ENCODE measurements at places on chromosomes 2 and 18.

- no peak for DNase-seq
Observed at GRCh38 chr2:133204421-133204820, 363.8 kb downstream of the NCKAP5 start.

GRCh38 chr18:26502823-26503222, 45.5 kb downstream of the KCTD1 start:
- DNase-seq, result no peak

- DNase-seq, result no peak
Observed at GRCh38 chr2:20633794-20634506, 16.9 kb downstream of the HS1BP3 start.

- no peak for DNase-seq
Observed at GRCh38 chr2:131408778-131409177, 44.8 kb upstream of the RAB6D start.

DNA sequence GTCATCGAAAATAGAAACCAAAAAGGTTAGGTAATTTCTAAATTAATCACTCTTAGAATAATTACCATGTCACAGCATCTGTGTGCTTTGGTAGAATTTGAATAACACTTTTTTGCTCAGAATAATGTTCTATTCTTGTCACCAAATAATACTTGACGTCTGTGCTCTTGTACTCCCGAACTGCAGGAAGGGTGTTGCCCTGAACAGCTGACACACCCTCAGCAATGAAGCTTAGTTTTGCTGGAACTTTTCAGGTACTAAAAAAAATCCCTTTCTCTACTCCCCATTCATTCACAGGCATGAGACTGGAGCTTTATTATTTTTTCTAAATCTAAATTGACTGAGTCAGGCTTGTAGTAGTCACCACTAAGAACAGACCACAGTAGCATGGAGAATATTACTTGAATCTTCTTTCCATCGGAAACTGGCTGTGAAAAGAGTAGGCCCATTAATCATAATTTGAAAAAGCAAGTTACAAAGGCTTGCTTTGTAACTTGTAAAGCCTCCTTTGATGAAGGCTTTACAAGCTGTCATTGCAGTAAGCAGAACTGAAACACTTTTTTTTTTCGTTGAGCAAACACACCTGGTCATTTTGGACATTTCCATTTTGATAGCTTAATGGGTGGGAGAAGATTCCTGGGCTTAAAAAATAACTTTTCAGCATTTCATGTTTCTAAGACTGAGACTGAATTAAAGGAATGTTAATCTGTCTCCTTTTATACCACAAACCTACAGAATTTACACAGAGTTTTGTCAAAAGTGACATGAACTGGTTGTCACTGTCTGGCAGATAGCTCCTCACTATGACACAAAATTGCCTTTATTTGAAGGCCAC, 70.3 kb upstream of the PELI1 start:
- DNase-seq, result no peak

DNA sequence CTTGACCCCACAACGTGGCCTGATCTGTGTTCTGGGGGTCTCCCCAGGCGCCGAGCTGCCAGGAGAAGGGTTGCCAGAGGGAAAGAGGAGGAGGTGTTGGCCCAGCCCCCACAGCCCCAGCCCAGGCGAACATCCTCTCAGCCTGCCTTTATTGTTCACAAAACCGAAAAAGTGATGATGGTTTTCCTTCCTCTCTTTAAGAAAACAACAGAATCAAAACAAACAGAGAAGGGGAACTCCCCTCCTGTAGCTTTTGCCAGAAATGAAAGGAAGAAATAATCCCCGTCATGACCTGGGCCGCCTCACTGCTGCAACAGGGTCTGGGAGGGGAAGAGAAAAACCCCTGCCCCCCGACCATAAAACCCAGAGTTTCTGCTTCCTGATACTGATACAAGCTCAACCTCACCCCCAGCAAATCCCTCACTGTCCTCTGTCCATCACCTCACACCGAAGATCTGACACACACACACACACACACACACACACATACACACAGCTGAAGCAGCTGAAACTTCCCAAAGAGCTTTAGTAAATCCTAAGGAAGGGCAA, 52.0 kb downstream of the ZFP36L2 start:
- no peak for DNase-seq

DNA sequence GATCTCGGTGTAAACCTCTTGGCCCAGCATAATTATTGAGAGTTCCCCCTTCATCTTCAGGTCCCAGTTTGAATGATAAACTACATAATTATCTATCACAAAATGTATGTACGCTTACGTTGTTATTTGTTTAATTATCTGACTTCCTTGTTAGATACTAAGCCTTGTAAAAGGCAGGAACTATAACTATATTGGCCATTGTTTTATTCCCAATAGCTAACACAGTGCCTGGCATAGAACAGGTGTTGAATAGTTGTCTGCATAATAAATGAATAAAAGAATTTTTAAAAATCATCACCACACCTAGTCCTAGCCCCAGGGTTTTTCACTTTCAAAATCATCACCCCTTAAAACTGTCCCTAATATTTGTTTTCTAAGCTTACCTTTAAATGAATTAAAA, 207.9 kb downstream of the MREG start:
- no peak for DNase-seq

DNA sequence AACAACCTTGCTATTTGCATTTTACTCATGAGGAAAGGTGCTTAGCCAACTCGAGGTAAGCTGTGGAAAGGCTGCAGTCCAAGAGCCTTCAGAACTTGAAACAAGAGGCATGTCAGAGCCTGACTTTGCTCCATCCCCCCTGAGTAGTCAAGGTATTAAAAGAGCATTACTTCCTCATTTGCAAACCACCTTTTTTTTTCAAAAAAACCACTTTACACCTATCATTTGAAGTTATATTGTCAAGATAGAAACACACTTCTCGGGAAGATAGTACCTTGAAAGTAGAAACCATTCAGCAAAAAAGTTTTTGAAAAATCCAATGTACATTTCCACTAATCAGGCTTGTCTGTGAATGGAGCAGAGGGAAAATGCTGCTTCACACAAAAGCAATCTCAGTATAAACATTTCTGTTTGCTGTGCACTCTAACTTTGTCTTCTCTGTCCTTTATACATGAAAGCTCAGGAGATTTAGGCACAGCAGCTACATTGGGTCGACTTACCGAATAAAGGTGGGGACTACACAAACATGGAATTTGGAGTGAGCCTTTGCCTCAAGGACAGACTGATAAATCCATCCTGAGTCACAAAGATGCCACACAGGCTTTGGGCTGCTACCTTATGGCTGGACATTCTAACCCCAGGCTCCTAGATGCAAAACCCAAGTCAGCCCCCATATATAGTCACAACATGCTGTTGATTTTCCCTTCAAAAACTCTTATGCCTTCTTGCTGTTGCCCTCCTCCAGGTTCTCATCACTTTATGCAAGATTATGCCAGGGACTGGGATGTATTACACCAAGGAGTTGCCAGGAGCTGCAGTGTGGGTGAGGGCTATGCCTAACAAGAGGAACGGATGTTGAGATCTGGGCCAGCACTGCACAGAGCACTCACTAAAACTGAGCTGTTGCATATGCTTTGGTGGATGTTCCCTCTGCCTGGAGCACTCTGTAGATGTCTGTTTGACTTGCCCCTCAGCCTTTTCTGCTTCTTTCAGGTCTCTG, 41.4 kb upstream of the EML4 start:
- no peak for DNase-seq

GRCh38 chr2:230267059-230267458, 41.5 kb downstream of the SP140 start:
- no peak for DNase-seq

- no peak for DNase-seq
Observed at GRCh38 chr2:67038195-67038594, 358.9 kb upstream of the ETAA1 start.

DNA sequence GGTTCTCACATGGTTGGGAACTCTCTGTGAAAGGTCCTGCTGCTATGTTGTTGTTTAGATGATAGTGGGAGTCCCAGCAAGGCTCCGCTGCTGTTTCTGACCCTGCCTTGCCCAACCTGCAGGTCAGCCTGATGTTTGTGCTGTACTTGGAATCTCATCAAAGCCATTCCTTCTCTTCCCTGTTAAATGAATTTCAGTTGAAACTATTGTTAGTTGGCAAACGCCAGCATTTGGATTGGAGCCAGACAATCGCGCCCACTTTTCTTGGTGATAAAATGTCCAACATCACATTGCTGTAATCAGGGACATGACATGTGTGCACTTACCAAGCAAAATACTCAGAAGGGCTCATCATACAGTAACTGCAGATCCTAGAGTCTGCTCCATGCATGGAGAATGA, 12.8 kb upstream of the TWSG1 start:
- no peak for DNase-seq

- no peak for DNase-seq
Observed at GRCh38 chr2:211944572-211944971, 594.0 kb downstream of the ERBB4 start.

GRCh38 chr2:119174216-119174992, 15.9 kb upstream of the C1QL2 start:
- DNase-seq, result no peak

- DNase-seq, result no peak
Observed at GRCh38 chr2:129762386-129763189, 216.9 kb upstream of the RAB6C start.

GRCh38 chr2:227228061-227228667, 63.7 kb downstream of the COL4A3 start:
- no peak for DNase-seq

DNA sequence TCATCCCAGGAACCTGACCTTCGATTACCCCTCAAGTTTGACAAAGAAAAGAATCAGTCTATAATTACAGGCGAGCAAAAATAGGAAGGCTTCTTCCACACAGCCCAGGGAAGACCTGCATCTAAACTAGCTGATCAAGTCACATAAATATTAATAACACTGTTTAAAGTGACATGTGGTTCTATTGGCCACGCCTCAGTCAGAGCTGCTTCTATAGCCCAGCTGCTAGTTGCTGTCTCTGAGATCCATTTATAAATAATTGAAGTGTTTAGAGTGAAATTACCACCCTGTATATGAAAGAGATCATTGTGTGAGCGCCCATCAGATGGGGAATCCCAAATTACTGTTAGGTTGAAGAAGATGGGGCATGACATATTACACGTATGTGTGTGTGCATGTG, 426.0 kb downstream of the CDH2 start:
- no peak for DNase-seq

GRCh38 chr18:33152376-33152775, 288.1 kb downstream of the CCDC178 start:
- DNase-seq, result no peak

DNA sequence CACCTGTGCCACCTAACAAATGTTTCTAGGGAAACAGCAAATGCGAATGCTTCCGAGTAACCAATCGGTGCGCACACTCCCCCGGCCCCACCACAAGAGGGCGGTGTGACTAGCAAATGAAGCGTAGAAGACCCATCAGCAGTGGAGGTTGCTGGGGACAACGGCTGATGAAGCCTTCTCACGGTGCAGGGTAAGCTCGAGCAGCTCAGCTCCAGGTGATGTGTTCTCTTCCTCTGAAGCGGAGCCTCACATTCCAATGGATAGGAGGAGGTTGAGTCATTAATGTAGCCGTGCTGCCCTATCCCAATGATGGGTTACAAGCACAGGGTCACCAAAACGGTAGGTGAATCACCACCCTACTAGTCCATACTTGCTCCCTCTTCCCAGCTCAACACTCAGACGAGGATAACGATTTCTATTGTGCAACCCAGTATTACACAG, 127.6 kb upstream of the TWIST2 start:
- peak; percentile 45 for DNase-seq

DNA sequence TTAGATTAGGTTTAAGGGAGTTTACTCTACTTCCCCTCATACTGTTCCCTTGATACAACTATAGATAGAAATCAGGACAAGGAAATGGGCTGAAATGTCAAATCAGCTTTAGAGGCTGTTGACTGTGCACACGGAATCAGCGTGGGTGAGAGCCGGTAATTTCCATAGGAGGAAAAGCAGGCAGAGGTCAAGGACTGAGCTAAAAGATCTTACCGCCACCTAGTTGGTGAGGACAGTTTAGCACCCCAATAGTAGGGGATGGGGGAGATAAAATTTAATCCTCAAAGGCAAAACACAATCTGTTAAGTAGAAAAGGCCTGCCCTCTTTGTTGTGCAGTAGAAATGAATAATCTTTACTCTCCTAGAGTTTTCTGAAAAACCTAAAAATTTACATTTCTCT, 1154.5 kb upstream of the CHAC2 start:
- DNase-seq, result no peak

- no peak for DNase-seq
Observed at GRCh38 chr2:78293768-78294167, 731.7 kb upstream of the REG3G start.

DNA sequence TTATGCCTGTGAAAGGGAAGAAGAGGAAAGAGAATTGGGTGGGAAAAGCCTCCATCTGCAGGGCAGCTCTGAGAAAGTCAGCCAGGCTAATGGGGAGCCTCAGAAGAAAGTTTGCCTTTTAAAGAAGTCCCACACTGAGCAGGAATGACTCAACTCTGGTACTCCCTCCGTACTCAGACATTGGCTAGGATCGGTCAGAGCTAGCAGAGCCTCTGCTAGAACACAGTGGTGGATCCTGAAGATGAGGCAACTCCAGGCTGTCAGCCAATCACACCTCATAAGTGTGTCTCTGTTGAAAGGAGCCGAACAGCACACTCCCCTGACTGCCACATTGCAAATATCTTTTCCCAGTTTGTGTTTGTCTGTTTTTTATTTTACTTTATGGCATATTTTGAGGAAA, 96.9 kb downstream of the HNRNPLL start:
- DNase-seq, result peak; percentile 41

GRCh38 chr2:25115249-25115883, 53.0 kb downstream of the POMC start:
- no peak for DNase-seq

GRCh38 chr18:5253910-5254309, 41.6 kb downstream of the ZBTB14 start:
- DNase-seq, result no peak

- DNase-seq, result no peak
Observed at GRCh38 chr2:231250146-231250545, 51.7 kb downstream of the ARMC9 start.

DNA sequence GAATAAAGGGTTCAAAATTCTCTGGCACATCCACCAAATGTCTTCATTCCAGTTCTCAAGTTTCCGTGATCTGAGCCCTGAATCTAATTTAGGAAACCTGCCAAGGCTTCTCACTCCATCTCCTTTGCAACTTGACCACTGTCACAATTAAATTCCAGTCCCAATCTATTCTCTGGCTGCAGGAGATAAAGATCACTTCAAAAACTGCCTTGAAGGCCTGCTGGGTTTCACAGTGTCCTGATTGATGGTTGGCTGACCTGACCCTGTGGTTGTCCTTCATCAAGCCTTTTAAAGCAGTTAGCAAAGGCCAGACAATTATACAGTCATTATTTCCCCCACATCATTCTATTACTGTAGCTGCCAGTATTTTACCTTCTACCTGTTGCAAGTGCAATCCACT, 60.3 kb upstream of the DNAJC10 start:
- no peak for DNase-seq

- no peak for DNase-seq
Observed at GRCh38 chr2:17621781-17622180, 81.3 kb downstream of the VSNL1 start.

DNA sequence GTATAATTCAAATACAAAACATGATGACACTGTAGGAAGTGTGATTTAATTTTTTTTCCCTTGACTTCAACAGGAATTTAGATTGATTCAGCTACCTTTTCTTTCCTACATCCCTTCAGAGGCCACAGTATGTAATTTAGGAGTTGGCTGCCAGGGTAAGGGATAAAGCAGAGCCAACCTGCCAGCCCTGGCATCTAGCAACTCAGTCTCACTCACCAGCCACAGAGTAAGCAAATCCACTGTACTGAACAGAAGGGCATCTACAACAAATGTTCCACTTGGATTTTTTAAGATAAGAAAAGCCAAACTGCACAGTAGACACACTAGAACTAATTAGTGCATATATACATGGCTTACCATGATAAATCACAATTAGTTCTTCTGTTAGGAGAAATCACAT, 54.3 kb upstream of the PEX13 start:
- DNase-seq, result no peak
